ENCODE measurements at places on chromosomes 5 and 9. TPM values are rescaled to one million over a fixed set of nuclear protein-coding genes. Genes with fewer than 3 reads are reported as not detected.

PCDHAC1 gene
- not detected for polyA plus RNA-seq

SUSD3 gene
- polyA plus RNA-seq: 3.5 TPM

CDH6 gene
- polyA plus RNA-seq: not detected

ANKRD55 gene
- 0.17 TPM for polyA plus RNA-seq

TRIO gene
- 0.70 TPM for polyA plus RNA-seq

TMEM174 gene
- not detected for polyA plus RNA-seq

DMRT3 gene
- polyA plus RNA-seq: not detected

DRD1 gene
- polyA plus RNA-seq: not detected

CCDC171 gene
- polyA plus RNA-seq: 0.33 TPM

PCDHGA11 gene
- polyA plus RNA-seq: 0.11 TPM

NRG2 gene
- 0.08 TPM for polyA plus RNA-seq

FBXL7 gene
- not detected for polyA plus RNA-seq
